T-helper 1 cell (primary cell): ENCODE measurements at places on chromosomes 4 and X.

DNA sequence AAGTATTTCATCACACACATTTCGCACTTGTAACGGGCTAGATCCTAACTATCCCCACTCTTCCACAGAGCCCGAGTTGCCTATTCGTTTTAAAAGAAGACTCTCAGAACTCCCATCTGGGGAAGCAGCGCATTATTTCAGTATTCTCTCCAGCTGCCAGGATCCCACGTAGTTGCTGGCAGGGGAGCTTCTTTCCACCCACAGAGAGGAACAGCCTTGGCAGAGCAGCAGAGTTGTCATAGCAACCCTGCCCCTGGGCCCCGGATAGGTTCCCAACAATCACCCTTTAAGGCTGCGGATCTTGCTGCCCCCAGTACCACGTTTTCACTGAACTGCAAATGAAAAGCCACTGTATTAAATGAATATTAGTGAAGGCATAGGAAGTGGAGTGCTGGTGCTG is 106.7 kb downstream of the GPM6A start:
- no peak for DNase-seq

DNA sequence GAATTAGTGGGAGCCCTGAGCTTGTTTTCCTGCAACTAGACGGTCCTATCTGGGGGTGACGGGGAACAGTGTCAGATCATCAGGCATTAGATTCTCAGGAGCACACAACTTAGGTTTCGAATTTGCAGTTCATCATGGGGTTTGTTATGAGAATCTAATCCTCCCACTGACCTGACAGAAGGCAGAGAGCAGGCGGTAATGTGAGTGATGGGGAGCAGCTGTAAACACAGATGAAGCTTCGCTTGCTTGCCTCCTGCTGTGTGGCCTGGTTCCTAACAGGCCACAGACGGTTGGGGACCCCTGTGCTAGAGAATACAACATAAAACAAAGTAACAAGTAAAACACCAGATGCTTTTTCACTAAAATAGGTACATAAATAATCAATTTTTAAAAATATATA is 86.2 kb upstream of the BLTP1 start:
- no peak for DNase-seq

DNA sequence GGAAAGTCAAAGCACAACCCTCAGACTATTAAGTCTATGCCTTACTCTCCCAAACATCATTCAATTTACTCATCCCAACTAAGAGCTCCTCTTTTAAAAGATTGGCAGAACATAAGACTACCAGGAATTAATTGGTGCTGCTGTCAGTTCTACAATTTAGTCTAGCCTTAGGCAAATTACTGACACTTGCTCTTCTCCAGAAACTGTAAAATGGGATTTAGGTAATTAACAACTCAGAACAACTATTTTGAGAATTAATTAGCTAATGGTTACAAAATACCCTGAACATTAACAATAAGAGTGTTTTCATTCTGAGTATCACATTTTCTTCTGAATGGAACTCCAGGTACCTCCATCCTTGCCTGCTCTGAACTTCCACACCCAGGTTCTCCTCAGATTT is 36.2 kb upstream of the RBM47 start:
- DNase-seq: no peak

DNA sequence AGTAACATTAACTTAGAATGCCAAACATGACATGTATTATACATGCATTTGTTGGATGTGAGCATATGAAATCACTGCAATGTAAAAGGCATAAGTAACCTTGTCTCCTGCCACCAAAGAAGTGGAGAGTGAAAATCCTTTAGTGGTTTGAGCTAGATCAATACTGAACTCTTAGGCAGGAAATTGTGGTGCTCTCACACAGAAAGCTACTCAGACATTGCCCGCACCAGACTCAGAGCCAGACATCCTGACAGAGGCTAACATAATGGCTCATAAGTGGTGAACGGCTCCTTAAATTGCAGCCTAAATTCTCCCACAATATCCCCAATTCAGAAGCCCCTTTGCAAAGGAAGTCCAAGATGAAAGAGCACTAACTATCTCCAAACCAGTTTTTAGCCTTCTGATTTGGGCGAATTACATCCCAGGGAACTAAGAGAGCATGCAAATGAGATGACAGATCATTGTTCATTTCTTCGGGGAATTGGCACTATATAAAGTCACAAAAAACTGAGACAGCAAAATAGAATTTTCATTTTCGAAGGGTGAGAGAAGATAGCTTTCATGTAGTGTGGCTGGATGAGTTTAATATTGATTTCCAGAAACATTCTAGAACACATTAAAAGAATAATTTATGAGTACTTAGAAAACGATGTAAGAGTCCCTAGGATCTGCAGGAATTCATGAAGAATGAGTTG is 233.6 kb upstream of the RPS6KA3 start:
- DNase-seq: no peak

- DNase-seq: no peak
Measured at GRCh38 chrX:53445977-53446376, 11.8 kb upstream of the HSD17B10 start.
